ENCODE measurements at places on chromosomes 6 and 20.

DNA sequence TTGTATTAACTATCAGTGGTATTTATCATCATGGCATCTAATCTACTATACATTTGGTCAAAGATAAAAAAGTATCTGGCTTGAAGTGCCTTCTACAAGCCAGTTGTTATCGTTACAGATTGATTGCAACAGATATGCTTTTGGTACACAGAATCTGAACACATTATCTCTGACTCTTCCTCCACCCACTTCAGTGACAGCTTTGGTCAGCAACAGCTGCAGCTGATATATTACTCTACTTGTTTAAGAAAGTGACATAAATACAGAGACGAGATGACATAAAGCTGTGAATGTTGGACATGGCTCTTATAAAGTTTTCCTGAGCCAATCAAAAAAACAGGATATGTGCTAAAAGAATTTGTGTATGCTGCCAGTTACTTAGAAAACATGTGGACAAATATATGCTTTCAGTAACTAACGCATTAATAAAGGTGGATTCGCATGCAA is 77.6 kb downstream of the HIVEP2 start:
- DNase-seq, result no peak

DNA sequence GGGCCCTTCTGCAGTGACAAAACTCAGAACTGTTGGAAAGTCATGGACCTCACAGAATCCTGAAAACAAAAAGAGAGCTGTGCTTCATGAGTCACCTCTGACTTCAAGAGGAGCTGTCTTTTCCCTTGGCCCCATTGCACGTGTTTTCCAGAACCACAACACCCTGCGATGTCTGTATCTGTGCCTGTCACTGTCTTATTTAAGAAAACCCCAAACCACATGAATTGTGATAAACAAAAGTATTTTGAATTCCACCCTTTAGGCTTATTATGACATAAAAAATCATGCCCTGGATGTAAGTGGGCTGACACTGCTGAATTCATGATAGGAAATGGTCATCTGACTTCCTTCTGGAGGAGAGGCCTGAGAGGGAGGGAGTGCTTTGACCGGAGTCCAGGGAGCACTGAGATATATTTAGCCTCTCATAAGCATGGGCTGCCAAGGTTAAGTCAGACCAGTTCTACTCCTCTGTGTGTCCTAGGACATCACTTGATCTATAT is 96.4 kb upstream of the DUSP22 start:
- no peak for DNase-seq

DNA sequence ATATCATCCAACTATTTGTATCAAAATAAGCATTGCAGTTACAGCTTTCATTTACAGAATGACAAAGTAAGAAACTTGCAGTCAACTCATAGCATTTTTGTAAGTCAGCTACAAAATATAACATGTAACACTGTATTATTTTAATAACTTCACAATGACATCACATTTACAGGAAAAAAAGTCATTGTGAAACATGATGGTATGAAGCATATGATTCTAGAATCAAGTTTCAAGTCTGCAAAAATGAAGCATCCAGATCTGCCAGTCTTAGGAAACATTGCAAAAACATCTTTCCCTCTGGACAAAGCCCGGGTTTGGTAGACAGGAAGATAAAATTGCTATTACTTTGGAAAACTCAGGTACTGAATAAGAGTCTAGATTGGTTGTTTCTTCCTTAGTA is 263.9 kb upstream of the NT5E start:
- no peak for DNase-seq

DNA sequence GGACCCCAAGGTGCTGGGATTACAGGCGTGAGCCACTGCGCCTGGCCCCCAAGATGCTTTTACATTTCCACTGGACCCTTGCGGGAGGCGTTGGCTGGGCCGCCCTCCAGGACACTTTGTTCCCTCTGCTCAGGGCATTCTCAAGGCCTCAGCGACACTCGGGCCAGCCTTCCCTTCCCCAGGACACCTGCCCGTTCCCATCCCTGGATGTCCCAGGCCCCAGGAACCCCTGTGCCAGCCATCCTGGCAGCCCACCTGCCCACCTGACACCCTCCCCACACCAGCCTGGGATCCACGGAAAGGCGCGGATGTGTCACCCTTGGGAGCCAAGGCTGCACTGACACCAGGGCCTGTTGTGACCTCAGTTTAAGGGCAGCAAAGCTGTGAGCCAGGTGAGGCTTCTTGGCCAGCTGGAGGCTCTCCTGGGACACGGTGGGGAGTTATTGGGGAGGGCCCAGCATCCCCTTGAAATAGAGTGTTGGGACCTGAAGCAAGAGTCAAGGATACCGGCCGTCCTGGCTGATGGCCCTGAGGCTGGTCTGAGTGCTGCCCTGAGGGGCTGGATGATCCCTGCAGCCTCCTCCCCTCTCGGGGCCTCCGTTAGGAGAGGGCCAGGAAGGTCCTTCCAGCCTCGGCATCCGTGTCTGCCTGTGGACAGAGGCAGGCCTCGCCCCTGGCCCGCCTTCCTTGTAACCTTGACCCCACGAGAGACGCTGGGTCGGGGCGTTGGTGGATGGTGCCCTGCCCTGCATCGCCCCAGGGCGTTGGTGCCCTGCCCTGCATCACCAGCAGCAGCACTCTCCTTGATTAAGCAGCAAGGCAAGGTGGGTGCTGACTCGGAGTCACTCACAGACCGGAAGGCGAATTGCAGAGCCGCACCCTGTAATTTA is 84.2 kb upstream of the BHLHE23 start:
- DNase-seq, result no peak

- DNase-seq, result no peak
These were observed 158.9 kb upstream of the ZNF217 start for GRCh38 chr20:53752583-53752970.

GRCh38 chr20:11716239-11716944 is 201.3 kb upstream of the BTBD3 start:
- DNase-seq, result no peak

GRCh38 chr6:121297694-121298093 is 36.6 kb downstream of the TBC1D32 start:
- DNase-seq, result no peak

- DNase-seq, result no peak
These were observed 107.5 kb upstream of the EDN1 start for GRCh38 chr6:12182676-12183075.

DNA sequence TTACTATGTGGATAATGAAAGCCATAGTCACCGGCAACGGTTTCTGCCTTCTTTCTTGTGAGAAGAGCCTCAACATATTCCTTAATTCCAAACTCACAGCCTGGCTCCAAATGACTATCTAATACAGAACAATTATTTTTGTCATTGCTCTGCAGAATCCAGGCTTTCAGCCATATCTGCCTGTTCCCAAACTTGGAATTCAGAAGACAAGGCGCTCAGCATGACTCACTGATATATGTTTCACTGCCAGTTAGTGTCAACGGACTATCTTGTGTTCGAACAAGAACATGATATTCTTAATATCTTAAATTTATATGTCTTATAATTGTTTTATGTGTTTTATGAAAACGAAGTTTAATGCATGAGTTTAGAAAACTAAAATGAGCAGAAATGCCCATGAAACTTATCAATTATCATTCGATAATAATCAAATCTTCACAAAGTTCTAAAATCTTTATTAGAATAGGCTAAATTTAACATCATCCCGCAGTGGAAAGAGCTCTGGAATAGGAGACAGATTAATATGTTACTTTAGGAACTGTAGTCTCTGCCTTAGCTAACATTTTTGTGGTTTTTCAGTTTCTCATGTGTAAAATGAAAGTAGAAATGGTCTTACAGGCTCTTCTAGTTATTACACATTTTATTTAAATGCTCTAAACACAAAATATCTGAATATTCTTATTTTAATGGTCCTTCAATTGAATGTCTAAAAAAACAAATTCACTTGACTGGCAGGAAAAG is 669.3 kb upstream of the GJE1 start:
- no peak for DNase-seq

GRCh38 chr20:3777716-3778629 is 3.3 kb downstream of the SPEF1 start:
- no peak for DNase-seq

- DNase-seq, result no peak
These were observed 204.5 kb upstream of the STXBP5 start for GRCh38 chr6:146999766-147000165.

GRCh38 chr6:117233145-117233544 is 32.2 kb upstream of the VGLL2 start:
- DNase-seq, result no peak

DNA sequence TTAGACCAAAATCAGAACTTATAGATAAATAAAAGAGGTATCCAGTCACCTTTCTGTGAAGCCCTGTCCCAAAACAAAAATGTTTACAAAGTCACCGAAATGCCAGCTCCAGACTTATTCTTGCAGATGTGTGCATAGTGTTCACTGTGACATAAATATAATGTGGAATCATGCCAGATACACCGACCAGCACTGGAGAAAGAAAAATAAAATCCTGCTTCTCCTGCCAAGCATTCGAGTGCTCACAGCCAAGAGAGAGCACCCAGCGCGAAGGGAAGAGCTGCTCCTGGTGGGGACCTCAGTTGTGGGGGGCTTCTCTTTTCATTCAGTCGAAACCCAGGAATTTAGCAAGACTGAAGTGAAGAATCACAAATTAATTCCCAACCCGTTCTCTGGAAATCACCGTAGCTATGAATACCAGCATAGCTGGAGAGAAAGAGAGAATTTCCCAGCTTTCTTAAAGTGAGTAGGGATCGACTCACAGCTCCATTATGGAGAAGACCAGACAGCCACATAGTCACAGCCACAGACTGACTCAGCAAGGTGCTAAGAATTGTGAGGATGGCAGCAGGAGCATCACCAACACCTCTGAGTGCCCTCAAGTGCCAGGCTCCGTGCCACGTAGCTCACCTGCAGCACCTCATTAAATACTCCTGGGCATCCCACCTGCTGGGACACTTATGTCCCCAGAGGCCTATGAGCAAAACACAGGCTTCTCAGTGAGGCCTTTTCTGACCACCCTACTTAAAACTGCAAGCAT is 33.2 kb downstream of the BFSP1 start:
- no peak for DNase-seq

DNA sequence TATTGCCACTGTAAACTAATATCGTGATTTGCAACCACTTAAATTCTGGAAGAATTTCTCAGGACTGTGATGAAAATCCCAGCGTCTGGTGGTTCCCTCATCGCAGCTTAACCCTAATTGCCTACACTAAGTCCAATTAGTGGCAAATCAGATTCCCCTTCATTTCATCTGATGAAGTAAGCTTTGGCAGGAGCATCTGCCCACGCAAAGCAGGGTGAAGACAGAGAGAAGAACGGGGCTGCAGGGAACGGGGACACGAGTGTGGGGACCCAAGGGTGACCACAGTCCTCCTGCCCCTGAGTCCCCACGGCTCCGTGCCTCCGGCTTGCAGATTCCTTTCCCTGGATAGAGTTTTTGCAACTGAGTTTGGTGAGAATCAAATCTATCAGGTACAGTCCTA is 159.5 kb downstream of the LY86 start:
- DNase-seq, result no peak

DNA sequence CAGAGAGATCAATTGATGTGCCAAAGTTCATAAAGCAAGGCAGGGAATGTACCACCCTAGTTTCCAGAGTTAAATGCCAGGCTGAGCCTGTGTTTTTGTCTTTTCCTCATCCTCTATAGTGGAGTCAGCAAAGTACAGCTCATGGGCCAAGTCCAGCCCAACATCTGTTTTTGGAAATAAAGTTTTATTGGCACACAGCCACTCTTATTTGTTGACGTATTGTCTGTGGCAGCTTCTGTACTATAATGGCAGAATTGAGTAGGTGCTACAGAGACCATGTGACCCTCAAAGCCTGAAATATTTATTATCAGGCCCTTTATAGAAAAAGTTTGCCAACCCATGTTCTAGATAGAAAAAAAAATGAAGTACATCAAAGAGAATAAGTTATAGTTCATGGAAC is 187.0 kb downstream of the TSHZ2 start:
- DNase-seq, result no peak

All from stimulated activated CD8-positive, alpha-beta memory T cell treated with anti-CD3 and anti-CD28 coated beads, Interleukin-7, amount 100 ng/mL, for 48 hours (primary cell).